ENCODE measurements at places on chromosomes 2 and 18.

DNA sequence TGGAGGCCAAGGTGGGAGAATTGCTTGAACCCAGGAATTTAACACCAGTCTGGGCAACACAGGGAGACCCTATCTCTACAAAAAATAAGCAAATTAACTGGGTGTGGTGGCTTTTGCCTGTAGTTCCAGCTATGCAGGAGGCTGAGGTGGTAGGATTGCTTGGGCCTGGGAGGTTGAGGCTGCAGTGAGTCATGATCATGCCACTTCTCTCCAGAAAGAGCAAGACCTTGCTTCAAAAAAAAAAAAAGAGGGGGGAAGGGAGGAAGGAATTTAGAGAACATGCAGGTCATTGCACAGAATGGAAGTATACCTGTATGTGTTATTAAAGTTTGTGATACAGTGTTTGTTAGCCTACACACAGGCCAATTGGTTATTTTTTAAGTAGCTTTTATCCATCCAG lies 25.8 kb downstream of the PKP4 start:
- no peak for DNase-seq

GRCh38 chr2:46461709-46462171 lies 17.6 kb upstream of the TMEM247 start:
- no peak for DNase-seq

- DNase-seq: no peak
Measured at GRCh38 chr2:108377815-108378630, at the start of gene SULT1C4. SULT1C4 (plus strand) TSS chr2:108377954; CDS start chr2:108378338, 384 bp downstream.

DNA sequence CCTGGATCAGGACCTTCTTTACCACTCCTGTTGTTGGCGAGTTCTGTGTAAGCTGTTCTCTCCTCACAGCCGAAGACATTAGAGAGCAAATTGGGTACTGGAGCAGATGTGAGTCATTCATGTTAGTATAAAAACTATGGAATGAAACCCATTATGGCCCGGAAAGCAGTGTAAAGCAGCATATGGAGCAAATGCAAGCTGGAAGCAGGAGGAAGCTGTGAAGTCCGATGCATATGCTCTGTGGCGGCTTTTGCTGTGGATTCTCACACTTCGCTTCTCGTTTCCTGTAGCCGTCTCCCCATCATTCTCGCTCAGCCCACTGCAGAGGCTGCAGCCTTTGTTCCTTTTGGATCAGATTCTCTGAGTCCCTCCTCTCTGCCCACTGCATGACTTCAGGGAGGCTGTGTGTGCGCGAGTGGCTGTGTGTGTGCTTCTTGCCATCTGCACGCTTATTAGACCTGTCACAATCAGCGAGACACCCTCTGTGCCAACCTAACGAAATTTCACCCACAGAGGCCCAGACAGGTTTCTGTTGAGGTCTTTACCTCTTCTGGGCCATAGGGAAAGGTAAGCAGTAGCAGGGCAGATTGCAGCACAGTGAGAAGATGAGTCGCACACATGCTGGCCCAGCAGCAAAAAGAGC lies 3.3 kb upstream of the GALNT14 start:
- DNase-seq: no peak

DNA sequence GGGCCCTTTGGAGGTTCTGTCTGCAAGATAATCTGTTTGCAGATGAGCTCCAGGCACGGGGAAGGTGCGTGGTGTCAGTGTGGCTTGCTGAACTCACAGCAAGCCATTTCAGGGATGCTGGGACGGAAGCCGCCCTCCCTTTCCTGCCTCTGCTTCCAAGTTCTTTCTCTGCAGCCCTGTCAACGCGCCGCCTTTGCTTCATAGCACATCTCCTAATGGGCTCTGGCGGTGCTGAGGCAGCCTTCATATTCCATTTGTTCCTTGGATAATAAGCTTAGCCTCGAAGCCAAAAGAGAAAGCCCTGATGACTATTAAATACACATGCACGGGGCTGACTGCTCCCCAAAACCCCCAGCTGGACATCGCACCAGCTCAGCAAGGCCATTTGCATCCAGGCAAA lies 81.7 kb upstream of the TAF1B start:
- DNase-seq: no peak
